ENCODE measurements at places on chromosomes 7 and 10.

DNA sequence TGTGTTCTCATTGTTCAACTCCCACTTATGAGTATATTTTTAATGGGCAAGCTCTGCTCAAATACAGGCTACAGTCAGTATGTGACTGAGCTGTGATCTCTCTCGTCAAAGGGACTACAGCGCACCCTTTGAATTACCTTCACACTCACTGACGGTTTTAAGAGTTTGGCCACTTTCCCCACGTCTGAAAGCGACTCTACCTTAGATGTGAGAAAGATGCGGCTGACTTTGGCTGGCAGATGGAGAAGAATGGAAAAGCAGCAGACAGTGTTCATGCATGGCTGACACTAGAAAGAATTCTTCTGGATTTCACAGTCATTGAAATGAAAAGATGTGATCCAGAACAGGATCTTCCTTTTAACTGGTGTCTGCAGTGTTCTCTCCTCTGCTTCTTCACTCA lies 2.0 kb upstream of the ATRNL1 start:
- DNase-seq: no peak

DNA sequence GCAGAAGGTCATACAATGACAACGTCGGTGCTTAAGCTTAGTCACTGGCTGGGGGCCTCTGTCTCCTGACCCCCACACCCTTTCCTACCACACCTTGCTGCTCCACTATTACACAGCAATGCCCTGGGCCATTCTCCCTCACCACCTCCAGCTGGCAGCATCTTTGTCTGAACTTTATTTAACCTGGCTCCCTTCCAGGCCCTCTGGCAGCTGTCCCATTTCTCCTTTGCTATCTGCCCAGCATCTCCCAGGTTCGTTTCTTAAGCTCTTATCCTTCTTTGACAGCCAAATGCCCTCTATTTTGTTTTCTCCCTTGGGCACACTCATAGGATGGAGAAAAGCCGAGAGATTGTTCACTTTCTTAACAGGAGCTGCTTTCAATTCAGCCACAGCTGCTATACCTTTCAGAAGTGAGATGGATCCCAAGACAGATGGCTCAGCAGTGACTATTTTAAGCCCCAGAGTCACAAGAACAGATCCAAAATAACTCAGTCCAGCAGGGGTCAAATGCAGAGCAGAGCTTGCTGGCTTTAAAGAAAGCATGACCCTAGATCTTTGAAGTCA lies 1277.1 kb upstream of the AUTS2 start:
- no peak for DNase-seq

DNA sequence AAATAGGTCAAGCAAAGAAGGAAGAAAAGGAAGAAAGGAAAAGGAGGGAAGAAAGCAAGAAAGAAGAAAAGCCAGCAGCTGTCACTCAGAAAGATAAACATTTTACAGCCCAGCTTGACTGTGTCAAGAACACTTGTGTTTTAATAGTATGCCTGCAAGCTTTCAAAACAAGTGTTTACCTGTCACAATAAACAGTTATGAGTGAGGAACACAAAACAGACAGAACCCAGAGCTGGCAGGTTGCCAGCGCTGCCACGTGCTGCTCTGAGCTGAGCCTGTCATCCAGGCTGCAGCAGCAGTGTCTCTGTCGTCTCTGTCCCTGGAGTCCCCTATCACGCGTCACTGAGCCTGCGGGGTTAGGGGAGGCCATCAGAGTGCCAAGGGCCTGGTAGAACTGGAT lies 827.6 kb upstream of the AUTS2 start:
- DNase-seq: no peak

DNA sequence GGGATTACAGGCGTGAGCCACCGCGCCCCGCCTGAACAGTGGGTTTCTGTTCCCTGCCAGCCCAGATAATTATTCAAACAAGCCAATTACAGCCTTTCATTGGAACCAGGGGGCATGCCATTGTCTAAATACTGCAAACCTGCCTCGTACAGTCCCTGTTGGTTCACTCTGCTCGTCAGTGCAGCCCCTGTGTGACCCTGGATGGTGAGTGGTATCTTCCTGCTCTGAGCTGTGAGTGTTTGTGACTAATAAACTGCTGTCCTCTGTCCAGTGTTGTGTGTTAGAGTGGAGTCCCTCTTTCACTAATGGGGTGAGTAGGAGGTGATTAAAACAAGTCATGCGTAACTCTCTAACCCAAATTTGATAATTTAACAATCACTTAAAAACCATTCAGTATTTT lies 176.5 kb upstream of the FAM3C start:
- DNase-seq: no peak

DNA sequence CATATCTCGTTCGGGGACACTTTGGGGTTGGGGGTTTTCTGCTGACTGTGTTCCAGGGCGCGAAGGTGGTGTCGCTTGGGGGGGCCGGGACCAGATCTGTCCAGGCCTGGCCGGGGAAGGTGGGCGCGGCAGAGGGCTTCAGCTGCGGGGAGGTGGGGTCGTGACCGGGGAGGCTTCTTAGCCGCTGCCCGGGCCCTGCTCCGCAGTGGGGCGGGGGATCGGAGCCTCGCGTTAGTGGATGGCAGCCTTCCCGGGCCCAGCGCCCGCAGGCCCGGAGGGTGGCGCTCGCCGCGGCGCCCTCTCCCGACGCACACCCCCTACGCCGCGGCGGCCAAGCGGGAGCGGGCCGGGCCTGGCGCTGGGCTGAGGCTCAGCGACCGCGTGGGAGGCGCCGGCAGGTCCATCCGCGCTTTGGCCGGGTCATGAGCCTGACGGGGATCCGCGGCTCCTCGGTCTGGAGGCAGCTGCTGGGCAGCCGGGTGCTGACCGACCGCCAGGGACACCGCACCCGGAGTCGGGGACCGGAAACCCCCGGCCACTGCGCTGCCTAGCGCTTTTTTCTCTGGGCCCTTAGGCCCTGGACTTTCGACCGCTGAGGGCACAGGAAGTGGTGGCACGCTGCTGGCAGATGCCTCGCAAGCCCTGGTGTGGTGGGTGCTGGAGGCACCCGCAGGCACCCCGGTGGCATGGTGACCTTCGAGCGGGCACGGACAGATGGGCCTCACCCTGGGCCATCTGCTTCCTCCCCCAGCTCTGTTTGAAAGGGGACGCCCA lies 1.2 kb downstream of the AGAP3 start:
- DNase-seq: peak; percentile 53

DNA sequence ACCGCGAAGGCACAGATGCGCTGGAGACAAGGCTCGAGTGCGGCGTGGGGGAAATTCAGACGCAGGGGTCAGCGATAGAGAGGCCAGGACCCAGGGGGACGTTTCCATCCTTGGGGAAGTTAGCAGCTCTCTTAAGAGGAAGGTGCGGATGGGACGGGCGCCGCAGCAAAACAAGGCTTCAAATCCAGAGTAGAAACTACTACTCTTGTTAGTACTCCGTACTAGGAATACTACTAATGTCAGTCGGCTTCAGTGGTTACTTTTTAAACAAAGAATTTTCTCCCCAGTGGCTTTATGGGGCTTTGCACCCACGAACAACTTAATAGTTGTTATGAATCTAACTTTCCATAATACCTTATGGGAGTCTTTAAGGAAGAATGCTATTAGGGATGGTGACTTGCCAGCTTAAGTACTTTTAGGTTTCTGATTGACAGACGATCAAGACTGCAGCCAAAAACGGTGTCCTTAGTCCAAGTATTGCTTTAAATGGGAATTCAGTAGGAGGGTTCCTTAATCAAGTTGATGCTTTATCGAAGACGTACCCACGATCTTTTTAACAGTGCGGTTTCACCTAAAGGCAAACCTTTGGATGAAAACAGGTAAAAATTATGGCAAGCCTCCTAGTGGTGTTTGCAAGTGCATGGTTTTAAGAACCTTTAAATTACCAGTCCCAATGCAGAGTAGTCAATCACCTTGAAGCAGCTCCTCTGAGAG lies 812 bp upstream of the IDE start:
- DNase-seq: peak; percentile 36
